ENCODE measurements at places on chromosomes 5 and 9.
A peak's percentile ranks its signal among the peaks of the same experiment; 100 is the strongest.

DNA sequence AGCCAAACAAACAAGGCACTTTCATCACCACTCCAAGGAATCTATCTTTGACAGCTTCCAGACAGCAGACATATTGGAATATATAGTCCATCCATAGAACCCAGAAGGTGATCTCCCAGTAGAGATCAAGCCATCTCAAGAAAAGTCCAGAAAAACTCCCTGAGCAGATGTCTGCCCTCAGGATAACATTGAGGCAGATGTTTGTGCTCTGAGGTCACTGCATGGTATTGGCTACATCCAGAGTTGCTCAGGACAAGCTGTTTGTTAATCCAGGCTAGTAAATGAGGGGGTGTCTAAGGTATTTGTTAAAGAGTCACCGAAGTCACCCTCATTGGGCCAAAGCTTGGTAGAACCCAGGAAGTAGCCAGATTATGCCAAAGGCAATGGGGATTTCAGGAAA is 556.3 kb upstream of the KLF4 start:
- no peak for DNase-seq

GRCh38 chr9:95816716-95817115 is 58.8 kb upstream of the ERCC6L2 start:
- DNase-seq: no peak

GRCh38 chr9:71144495-71144894 is 23.1 kb upstream of the TRPM3 start:
- no peak for DNase-seq

- DNase-seq: no peak
Observed at GRCh38 chr5:139851558-139851957, 56.0 kb downstream of the PSD2 start.

GRCh38 chr9:86281593-86282076 is 703 bp downstream of the ISCA1 start:
- no peak for DNase-seq

DNA sequence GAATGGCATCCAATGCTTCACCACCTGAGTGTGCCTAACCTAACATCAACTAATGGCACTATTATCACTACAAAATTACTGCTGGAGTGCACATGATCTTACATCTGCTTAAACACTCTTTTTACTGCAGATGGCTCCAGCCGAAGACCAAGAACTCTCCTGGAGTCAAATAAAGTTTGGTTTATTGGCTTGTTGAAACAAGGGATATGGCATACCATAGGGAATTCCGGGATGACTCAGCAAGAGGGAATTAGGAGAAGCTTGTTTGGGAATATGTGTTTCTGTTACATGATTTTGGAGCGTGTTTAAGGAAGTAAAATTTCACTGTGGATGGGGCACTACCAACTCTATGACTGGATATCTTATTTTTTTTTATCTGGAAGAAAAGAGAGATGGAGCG is 872.6 kb downstream of the DTWD2 start:
- no peak for DNase-seq

GRCh38 chr5:14415024-14415697 is 166.4 kb upstream of the OTULINL start:
- no peak for DNase-seq

DNA sequence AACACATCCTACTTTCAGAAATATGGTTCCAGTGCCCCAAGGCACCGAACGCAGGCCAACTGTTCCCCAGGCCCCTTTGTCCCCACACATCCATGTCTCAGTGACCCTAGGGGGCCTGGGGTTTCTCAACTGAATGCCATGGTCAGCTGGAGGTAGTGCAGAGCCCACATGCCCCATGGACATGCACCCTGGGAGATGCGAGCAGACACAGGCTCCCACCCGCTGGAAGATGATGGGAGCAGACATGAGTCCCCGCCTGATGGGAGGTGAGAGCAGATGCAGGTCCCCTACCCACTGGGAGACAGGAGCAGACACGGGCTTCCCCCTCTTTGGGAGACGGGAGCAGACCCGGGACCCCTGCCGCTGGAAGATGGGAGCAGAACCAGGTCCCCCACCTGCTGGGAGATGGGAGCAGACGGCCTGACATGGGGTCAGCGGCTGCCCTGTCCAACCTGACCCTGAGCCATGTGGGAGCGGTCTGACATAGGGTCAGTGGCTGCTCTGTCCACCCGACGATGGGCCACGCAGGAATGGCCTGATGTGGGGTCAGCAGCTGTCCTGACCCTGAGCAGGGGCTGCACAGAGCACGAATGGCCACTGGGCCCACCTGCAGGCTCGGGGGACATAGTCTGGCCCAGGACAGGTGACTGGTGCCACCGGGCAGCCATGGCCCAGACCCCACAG is 18.4 kb downstream of the ZDHHC11B start:
- DNase-seq: no peak

DNA sequence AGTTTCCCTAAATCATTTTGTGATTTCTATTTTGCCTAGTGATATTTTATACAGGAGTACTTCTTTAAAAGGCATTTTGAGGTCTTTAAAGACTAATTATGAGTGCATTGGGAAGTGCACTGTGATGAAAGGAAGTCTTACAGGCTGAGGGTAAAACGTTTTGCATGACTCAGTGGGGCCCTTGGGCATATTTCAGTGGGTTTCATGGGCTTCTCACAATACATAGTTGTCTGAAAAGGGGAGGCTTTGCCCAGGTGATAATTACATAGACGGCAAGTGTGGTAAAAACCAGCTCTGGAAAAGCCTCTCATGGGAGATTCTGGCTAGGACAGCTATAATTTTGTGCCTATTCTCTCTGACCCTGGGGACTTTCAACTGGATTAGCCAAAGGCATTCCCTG is 387.2 kb downstream of the ARHGEF28 start:
- no peak for DNase-seq

DNA sequence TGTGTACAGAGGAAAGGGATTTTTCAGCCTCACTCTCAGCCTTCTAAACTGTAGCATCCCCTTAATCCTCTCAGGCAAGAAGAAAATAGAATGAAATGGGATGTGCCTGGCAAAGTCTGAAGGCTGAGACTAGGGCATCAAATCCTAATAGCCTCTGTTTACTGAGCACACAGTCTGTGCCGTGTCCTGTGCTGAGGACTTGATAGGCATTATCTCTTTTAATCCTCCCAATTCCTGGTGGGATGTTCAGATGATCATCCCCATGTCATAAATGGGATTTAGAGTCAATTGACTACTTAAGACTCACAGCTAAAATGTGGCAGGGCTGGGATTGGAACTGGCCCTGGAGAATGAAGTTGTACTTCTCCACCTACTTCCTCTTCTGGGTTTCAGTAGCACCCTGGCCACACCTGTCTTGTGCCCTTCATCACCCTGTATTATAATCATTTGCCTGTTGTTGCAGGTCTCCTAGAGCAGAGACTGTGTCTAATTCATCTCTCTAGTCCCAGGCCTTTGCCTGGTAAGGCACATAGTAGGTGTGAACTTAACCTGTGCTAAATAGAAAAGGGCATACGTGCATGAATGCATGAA is 81.0 kb downstream of the WWC1 start:
- DNase-seq: peak; percentile 11

DNA sequence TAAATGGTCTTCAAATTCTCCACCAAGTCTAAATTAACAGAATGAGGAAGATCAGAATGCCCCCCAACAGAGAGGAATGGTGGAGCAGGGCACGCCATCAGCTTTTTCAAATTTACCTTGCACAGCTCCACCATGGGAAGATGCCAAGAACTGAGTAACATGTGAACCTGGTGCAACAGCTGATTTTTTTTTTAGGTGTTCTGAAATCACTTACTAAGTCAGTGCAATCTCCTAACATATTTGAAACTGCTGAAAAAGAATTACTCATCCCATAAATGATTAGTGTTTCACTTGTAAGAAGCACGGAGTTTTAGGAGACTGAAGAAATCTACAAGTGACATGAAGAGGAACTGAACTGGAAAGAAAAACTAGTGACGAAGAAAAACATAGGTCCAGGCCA is 5.1 kb downstream of the TMEM245 start:
- DNase-seq: no peak

- DNase-seq: no peak
Observed at GRCh38 chr5:15290953-15291352, 209.0 kb upstream of the FBXL7 start.

GRCh38 chr9:135090547-135090946 is 3.1 kb downstream of the OLFM1 start:
- no peak for DNase-seq
